Stimulated activated CD4-positive, alpha-beta T cell treated with anti-CD3 and anti-CD28 coated beads, Interleukin-15, amount 100 ng/mL, for 1 hour (primary cell): ENCODE measurements at places on chromosomes 7 and 10.

- DNase-seq = no peak
Measured at GRCh38 chr10:89337484-89337883, 9.7 kb downstream of the IFIT3 start.

DNA sequence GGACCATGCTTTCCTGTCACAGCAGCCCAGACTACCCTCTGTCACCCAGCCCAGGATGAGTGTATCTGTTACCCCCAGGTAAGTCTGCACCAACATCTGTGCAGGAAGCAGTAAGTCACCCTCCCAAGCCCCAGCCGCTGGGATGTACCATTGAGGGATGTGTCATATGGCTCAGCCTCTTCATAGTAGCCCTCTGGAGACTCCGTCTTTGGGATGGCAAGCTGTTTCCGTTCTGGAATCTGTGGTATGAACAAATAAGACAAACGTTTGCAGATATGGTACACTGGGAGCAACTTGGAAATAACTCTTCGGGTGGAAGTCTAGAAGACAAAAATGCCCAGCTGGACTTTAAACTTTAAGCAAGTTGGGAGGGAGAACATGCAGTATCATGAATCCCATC is 81.3 kb downstream of the AFAP1L2 start:
- DNase-seq = no peak

DNA sequence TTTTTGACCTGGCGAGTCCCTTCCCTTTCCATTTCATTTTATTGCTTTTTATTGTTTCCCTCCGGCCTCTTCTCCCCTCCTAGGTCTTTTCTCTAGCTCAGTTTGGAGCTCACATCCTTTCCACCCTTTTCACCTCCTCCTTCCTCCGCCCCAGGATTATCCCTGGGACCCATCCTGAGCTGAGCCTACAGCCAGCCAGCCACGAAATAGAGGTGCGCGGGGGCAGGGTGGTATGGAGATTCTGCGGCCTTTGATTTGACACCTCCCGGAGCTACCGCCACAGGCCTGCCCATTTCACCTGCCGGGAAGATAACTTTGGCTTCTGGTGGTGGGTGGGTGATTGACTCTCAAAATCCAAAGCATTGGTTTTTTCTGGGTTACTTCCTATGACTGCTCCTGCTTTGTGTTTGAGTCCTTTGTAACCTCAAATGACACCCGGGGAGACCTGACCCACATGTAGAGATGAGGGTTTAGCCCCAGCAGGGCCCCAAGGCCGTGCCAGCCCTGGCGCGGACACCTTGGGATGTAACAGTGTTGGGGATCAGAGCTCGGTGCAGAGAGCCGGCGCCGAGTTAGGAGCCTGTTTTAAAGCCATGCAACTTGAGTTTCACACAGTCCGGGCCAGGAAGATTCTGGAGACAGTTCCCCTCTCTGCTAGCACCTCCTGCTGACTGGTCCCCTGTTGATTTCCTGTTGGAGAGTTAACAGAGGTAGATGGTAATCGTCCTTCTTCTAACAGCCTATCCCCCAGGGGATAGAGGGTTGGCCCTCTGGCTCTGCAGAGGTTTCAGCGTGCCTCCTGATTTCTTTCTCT is 1.5 kb downstream of the DUSP5 start:
- no peak for DNase-seq

- DNase-seq = no peak
Measured at GRCh38 chr10:99341860-99342490, 12.8 kb downstream of the CNNM1 start.

DNA sequence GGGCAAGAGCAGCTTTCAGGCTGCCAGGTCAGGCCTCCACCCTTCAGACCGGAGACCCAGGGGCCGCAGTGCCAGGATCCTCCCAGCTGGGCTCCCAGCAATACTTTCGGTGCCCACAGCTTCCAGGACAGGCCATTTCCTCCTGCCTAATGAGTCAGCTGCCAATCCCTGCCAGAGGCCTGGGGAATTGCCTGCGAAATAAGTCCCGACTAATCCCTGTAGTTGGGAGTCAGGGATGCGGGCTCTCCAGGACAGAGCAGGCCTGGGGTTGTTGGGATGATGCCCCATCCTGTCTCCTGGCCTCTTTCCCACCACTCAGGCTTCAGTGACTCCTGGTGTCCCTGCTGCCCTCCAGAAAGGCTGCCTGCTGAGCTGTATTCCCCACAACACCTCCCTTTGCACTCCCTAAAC is 143.5 kb upstream of the UNC5B start:
- DNase-seq = no peak

GRCh38 chr7:150502519-150502918 is 12.2 kb upstream of the GIMAP7 start:
- no peak for DNase-seq
